DMS 273 treated with DMSO at 0.1 percent for 48 hours (cell line): ENCODE measurements at places on chromosomes 1 and 21.

DNA sequence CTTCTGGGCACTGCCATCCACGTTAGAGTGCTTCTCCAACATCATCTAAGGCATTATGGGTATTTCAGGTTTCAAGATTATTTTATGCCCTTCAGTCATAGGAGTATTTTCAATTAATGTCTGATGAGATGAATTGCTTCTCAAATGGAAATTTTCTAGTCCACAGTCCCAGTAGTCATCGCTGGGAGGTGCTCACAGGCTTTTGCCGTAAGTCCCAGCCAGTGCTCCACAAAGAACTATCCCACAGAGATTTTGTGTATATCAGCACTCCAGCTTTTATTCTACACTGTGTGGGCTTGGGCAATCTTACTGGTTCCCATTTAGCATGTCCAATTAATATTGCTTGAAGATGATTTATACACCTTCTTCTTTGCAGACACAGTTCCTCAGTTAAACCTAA is 61.0 kb downstream of the SMYD2 start:
- DNase-seq: no peak

DNA sequence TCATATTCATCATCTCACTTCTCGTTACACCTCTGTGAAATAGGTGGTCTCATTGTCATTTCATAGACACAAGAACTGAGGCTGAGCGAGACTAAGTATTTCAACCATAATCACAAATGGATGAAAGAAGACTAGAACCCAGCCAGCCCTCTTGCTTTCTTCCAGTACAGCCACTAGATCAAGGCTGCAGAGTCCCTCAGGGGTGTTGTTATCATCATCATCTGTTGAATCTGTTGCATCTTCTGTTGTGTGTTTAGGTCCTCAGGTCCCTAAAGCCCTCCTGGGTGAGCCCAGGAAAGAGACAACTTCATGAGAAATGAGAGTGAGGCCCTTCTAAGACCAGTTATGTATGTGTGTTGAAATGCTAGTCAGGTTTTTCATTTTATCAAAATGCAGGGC is 86.6 kb upstream of the ZNF326 start:
- no peak for DNase-seq

DNA sequence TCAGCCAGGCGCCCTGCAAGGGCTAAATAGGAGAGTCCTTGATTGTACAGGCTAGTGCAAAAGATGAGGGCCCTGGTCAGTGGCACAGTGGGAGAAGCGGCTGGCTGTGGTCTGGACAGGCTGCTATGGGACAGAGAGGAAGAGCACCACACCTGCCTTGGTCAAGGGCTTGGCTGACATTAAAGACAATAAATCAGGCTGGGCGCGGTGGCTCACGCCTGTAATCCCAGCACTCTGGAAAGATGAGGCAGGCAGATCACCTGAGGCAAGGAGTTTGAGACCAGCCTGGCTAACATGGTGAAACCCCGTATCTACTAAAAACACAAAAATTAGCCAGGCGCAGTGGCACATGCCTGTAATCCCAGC is 62.9 kb downstream of the NID1 start:
- DNase-seq: no peak

DNA sequence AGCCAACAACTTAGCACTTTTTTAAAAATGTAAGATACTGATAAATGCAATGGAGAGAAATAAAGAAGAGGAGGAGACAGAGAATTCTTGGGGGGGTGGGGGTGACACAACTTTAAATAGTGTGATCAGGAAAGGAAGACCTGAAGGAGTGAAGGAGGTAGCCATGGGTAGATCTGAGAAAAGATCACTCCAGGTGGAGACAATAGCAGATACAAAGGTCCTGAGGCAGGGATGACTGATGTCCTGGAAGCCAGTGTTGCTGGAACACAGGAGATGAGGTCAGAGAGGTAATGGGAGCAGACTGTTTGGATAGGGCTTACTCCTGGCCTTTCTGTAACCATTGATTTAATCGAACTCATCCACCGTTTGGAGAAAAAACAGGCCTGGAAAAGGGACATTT is 24.6 kb upstream of the TRABD2B start:
- DNase-seq: no peak

- DNase-seq: no peak
These were observed 11.0 kb upstream of the TIPRL start for GRCh38 chr1:168167806-168168205.

DNA sequence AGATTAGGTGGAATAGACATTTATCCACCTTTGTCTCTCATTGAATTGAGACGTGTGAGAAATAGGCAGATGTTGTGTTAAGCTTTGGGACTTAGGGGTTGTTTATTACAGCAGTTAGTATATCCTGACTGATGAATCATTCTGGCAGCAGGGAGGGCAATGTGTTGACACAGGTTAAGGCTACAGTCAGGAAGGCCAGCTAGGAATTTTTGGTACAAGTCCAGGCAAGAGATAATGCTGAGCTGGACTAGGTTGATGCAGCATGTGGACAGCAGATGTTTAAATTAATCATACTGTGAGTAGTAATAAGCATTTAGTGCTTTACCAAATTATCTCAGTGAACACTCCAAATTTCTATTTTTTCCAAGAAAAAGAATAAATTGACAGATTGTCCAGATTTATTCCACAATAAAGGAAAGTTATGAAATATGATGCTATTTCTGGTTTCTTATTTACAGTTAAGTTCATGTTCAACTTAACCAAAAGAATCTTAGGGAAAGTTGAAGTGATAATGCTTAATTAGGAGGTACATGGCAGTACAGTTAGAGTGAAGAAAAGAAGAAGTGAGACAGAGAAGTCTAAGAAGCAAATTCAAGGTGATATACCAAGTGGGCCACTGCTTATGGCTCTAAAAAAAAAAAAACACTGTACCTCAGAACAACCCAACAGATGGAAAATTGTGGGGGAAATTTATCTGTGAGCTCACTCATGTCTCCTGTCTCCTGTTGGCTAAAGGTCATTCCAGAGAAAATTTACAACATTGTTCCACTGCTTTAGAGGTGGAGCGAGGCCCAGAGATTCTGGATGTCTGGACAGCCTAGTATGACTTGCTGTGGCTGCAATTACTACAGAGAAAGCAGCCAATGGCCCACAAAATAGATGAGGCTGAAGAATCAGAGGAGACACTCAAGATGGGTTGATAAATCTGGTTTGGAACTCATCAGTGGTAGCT is 102.7 kb upstream of the C21orf91 start:
- peak; percentile 89 for DNase-seq

- no peak for DNase-seq
These were observed 2.5 kb downstream of the SLAMF9 start for GRCh38 chr1:159951551-159951950.

DNA sequence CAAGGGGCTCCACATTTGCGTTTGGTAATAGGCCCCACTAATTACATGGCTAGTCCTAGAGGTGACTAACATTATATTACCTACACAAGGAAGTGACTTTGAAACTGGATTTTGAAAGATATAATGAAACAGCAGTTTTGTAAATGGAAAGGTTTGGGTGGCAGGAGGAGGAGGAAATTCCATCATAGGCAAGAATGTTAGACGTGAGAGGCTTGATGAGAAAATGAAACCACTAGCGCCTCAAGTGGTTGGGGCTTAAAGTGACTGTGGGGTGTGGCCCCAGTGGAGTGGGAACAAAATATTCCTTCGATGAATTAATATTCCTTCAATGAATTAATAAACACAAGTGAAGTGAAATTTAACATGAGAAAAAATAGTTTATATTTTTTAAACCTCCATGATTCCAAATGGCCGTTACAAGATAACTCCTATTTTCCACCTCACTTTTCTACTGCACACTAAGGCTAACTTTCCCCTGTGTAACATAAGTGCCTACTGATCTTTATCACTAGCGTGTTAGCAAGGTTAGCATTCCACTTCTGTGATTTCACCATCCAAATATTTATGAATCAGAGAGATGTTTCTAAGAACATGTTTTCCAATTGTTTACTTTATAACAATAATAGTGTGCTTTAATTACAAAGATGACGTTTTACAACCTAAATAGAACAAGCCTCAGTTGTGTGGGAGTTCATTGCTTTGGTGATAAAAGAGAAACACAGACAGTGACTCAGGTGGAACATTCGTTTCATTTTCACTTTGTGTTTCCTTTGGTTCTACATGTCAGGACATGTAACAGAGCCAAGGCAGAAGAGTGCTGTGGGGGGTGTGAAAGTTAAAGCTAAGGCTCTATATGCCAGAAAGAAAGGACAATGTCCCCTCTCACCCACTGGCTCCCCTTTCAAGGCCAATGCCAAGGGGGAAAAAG is 12.5 kb upstream of the ATF3 start:
- no peak for DNase-seq

GRCh38 chr1:172172352-172172831 is 248.1 kb upstream of the C1orf105 start:
- DNase-seq: no peak

DNA sequence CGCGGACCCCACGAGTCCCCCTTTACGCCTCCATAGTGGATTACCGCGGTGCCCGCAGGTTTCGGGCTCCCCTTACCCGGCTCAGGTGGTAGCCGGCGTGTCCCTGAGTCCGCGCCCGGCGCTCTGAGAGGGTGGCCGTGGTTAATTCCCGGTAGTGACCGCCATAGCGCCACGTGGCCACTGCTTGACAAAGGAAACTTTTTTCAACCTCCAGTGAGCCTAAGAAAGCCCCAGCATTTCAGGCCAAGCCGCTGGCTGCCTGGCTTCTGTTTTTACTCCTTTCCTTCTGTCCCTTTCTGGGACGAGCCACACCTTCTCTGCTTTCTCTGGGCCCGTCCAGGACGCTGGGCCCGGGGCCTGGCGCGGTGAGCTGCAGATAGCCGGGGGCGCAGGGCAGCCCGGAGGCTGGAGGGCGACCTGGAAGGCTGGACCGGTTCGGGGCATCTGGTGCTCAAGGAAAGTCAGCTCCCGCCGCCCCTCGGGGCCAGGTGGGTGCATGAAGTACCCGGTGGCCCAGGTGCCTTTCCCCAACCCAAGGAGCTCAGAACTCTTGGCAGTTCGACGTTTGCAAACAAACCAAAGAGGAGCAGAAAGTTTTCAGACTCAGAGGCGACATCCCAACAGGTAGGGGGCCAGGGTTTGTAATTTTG is 540 bp upstream of the C1orf198 start:
- no peak for DNase-seq

GRCh38 chr1:238653693-238654321 is 732.6 kb upstream of the CHRM3 start:
- DNase-seq: no peak

GRCh38 chr1:155527677-155528076 is 34.9 kb downstream of the ASH1L start:
- DNase-seq: no peak

- DNase-seq: no peak
These were observed 19.9 kb upstream of the WDR26 start for GRCh38 chr1:224454402-224455055.

DNA sequence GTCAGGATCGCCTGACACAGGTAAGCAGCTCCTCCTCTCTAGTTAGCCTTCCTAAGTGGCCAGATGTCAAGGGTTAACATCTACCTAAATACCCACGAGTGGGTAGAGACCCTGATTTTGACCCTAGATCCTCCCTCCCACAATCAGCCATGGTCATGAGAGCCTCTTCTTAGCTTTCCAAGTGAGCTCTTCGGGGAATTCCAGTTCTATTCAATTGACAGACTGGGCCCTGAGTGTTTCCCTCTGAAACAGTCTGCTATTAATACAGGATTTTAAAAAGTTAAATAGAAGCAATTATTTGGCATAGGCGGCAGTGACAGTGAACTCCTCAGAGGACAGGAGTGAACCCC is 28.1 kb downstream of the C2CD2 start:
- DNase-seq: no peak

DNA sequence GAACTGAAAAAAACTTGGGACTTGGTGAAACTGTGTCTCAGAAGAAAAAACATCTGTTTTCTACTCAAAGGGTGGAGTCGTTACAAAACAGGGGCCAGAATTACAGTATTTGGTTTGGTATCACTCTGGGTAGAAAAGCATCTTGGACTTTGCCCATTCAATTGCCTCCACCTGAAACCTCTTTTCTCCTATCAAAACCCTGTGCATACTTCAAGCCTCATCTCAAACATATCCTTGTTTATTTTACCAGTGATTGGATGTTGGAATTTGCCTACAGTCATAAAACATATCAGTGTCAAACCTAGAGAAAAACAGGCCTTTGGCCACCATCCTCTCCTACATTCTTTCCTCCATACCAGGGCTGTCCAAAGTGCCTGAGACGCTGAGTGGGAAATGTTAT is 281.5 kb downstream of the PLPP3 start:
- DNase-seq: no peak

- no peak for DNase-seq
These were observed 38.9 kb upstream of the HMCN1 start for GRCh38 chr1:185695299-185695698.

DNA sequence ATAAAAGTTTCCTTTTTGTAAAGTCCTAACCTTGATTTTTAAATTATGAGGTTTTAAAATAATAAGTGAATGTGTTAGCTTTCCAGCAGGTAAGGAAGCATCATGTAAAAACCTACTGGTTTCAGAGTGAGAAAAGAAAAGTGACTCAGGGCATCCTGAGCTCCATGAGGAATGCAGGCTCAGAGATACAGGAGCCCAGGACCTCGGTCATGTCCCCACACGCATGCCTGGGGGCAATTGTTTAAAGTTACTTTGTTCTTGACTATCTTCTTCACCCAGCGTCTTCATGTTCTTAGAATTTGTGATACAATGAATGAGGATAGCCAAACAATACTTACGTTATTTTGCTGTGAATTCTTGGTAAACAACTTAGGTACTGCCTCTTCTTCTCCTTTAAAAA is 117.4 kb upstream of the PLPPR5 start:
- no peak for DNase-seq

- DNase-seq: no peak
These were observed 17.4 kb downstream of the PDXK start for GRCh38 chr21:43736224-43736883.

- no peak for DNase-seq
These were observed 138.1 kb upstream of the IRF2BP2 start for GRCh38 chr1:234748066-234748465.

DNA sequence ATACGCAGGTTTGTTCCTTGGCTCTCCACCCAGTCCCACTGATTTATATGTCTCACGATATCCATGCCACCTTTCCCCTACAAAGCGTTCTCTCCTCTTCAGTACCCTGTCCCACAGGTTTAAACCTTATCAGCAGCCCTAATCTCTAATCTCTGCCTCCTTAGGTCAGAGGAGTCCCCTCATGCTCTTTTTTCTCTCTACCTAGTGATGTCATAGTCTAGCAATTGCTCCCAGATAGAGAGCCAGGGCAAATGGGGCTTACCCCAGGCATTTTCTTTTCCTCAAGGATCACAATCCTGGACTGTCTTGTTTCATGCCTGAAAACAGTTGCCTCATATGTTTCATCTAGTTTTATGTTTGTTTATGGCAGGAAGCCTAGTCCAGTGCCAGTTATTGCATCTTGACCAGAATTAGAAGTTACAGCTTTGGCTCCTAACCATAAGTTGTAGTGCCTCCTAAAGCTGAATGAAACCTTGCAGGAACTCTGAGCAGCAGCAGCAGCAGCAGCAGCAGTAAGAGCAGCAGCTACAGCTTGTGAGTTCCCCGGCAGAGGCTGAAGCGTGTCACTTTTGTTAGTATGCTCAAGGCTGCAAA is 26.7 kb upstream of the TP53BP2 start:
- no peak for DNase-seq
